ENCODE measurements at places on chromosomes 6 and 20.

GRCh38 chr6:43886067-43886461 lies 116.1 kb downstream of the VEGFA start:
- DNase-seq, result no peak

- DNase-seq, result no peak
These were observed 36.4 kb upstream of the SLC35F1 start for GRCh38 chr6:117870486-117871242.

GRCh38 chr20:64102647-64103354 lies 4.6 kb downstream of the NPBWR2 start:
- DNase-seq, result no peak

DNA sequence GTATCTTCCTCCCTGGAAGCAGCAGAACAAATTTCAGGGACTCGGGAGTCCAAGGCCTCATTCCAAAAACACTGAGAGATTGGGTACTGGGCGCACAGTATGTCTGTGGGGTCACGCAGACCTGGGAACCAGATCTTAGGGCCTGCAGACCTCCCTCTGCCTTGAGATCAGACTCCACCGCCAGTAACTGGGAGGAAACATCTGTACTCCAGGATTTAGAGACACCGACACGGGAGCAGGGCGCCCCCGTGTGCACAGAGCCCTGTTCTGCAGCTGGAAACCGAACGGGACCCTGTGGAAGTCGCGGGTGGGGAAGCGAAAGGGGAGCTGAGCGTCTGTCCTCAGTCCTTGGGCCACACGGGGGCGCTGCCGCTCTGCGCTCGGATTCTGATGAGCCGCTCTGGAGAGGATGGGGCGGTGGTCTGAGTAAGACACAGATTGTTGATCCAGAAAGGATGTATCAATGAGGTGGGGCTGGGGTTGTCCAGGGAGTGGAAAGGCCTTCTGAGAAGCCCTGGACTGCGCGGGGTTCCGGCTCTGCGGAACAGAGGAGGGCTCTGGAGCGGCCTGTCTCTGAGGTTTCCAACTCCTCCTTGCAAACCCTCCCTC lies 35.7 kb upstream of the HLA-E start:
- DNase-seq, result peak; percentile 71

- no peak for DNase-seq
These were observed 20.4 kb downstream of the ZC3H12D start for GRCh38 chr6:149464411-149464810.

DNA sequence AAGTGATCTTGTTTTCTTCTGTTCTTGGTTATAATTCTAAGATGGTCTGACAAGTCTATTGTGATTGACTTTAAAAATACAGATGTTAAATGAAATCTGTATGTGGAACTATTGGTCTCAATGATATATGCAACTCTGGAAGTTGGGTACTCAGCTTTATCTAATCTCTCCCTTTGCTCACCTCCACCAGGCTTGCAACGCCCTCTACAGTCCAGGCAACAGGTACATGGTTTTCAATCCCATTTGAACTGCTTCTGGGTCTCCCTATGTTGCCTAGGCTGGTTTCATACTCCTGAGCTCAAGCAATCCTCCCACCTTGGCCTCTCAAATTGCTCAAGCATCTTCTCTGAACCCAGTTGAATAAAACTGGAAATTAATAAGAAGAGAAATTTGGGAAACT lies 25.6 kb upstream of the HLA-DQB1 start:
- no peak for DNase-seq

- peak; percentile 82 for DNase-seq
These were observed 35.9 kb upstream of the FAM50B start for GRCh38 chr6:3813150-3813780.

- DNase-seq, result no peak
These were observed 38.7 kb downstream of the NCR2 start for GRCh38 chr6:41373919-41374617.

DNA sequence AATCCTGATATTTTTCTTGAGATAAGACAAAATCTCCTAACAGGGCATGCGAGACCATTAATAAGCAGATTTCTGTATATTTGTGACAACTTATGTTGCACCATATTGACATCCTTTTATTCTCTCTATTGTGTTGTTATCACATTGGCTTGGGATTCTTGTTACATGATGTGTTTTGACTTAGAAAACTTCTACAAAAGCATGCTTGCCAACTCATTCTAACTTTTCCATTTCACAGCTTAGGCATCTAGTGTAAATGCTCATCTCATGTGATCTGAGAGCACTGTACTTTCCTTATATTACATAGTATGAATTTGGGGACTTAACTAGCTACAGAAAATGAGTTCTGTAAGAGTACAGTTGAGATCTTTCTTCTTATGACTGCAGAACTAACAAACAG lies 1040.7 kb upstream of the ADGRB3 start:
- no peak for DNase-seq

- DNase-seq, result peak; percentile 94
These were observed 273.0 kb upstream of the PREP start for GRCh38 chr6:105675715-105676397.

- DNase-seq, result no peak
These were observed 7.0 kb downstream of the SLC22A23 start for GRCh38 chr6:3449750-3450305.

DNA sequence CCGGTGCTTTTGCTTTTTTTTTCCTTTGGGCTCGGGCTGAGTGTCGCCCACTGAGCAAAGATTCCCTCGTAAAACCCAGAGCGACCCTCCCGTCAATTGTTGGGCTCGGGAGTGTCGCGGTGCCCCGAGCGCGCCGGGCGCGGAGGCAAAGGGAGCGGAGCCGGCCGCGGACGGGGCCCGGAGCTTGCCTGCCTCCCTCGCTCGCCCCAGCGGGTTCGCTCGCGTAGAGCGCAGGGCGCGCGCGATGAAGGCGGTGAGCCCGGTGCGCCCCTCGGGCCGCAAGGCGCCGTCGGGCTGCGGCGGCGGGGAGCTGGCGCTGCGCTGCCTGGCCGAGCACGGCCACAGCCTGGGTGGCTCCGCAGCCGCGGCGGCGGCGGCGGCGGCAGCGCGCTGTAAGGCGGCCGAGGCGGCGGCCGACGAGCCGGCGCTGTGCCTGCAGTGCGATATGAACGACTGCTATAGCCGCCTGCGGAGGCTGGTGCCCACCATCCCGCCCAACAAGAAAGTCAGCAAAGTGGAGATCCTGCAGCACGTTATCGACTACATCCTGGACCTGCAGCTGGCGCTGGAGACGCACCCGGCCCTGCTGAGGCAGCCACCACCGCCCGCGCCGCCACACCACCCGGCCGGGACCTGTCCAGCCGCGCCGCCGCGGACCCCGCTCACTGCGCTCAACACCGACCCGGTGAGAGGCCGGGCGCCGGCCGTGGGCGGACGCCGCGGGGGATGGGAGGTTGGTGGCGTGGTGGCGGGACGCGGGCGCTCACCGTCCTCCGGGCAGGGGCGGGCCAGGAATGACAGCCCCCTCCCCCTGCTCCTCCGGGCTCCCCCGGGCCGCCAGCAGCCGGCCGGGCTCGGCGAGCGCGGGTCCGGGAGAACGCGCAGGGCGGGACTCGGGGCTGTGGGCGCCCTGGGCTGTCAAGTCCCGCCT lies 606 bp downstream of the ID4 start:
- no peak for DNase-seq

- DNase-seq, result peak; percentile 3
These were observed 35.5 kb upstream of the AFDN start for GRCh38 chr6:167791091-167791779.

GRCh38 chr6:17580518-17581048 lies 19.5 kb upstream of the FAM8A1 start:
- DNase-seq, result no peak

GRCh38 chr6:12436683-12437082 lies 146.5 kb downstream of the EDN1 start:
- DNase-seq, result no peak

DNA sequence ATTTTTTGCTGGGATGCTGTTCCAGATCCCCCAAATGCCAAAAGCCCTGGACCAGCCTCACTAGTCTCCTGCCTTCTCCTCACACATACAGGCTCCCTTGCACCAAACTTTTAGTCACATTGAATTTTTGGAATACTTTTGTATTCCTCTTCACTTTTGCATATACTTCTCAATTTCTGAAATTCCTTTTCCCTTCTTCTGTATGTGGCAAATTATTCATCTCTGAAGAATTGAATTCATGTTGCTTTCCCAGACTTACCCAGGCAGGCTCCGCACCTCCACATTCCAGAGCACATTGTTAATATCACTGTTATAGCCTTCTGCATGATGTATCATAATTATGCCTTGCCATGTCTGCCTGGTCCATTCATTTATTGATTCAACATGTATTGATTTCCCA lies 255.3 kb upstream of the POU3F2 start:
- peak; percentile 2 for DNase-seq

GRCh38 chr6:88376768-88377387 lies 210.7 kb upstream of the CNR1 start:
- DNase-seq, result peak; percentile 82

GRCh38 chr6:41359617-41360313 lies 24.4 kb downstream of the NCR2 start:
- no peak for DNase-seq

DNA sequence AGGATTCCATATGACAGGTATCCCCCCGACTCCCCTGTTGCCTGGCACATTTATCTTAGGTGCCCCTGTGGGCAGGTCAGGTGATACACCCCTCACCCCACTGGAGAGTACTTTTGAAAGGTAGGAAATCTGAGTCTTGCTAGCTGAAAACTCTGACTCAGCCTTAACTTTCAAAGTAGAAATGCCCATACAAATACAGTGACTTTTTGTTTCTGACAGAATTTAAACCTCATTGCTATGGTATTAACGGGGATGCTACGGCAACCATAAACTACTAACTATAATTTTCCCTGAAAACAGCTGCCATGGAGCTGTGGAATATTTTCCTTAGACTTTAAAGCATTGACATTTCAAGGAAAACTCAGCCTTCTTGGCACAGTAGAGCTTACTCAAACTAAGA lies 536.0 kb downstream of the RFPL4B start:
- peak; percentile 20 for DNase-seq

DNA sequence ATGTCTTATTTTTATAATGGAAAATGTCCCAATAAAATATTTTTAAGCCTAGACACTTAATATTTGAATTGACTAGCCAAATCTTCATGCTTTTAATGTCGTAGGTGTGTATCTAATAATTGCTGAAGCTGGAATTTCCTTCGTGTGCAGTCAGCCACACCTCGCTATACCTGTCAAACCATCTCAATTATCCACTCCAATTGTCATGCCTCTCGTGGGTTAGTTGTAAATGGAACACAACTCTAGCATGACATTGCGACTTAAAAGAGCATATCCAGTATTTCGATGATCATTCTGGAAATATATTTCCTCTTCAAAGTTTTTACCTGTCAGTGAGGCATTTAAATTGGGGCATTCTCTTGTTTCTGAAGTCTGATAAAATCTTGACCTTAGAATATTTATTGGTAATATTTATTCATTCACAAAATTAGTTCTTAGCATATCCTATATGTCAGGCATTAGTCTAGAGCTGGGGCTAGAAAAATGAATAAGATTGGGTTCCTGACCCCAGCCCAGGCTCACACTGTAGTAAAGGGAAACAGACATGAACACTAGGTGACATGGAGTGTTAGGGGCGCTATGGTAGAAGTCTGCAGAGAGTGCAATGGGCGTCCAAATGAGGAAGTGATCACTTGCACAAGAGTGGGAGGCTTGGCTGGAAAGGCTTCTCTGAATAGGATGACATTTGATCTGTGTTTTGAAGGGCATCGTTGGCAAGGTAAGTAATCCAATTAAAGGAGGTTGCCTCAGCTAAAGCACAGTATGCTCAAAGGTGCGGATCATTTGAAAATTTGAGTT lies 11.0 kb upstream of the CFAP206 start:
- DNase-seq, result no peak

DNA sequence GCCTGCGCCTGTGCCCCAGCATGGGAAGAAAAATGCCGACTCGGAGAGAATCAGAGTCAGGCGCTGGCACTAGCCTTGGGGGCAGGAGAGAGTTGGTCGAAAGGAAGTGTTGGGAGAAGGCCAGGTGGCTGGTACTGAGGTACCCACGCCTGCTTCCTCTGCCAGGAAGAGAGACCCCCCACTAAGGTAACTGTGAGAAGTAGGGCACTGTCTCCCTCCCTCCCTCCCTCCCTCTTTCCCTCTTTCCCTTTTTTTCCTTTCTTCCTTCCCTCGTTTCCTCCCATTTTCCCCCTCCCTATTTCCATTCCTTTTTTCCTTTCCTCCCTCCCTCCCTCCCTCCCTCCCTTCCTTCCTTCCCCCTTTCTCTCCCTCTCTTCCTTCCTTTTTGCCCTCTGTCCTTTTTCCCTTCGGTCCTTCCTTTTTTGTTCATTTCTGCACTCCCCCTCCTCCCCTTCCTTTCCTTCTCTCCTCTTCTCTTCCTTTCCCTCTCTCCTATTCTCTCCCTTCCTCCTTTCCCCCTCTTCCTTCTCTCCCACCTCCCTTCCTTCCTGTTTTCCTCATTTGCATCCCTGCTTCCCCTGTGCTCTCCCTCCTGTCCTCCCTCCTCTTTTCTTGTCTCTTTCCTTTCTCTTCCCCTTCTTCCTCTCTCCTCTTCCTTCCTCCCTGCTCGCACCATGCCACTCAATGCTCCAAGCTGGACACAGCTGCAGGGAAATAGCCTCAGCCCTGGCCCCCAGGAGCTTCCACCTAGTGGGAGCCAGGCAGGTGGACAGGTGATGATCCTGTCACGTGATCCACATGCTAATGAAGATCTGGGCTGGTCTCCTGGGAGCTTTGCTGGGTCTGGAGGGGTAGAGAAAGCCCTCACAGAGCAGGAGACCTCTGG lies 148.0 kb downstream of the DHX35 start:
- DNase-seq, result no peak

GRCh38 chr6:132892929-132893771 lies 78.8 kb downstream of the RPS12 start:
- no peak for DNase-seq

DNA sequence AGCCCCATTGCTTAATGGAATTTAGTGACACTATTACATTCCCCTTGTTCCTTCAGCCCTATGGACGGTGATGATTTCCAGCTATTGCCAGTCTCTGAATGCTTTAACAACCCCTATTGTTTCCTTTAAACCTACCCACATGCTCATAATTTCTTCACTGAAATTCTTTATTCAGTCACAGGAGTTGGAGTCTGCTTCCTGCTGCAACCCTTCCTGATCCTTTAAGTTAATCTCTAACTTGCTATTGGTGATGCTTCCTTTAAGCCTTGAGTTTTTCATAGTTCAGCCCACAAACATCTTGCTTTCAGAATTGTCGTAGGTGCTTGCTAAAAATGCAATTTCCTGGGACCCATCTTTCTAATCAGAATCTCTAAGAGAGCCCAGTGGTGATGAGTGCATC lies 66.3 kb upstream of the TNFAIP3 start:
- no peak for DNase-seq

GRCh38 chr6:39281312-39281980 lies 32.8 kb downstream of the KCNK17 start:
- no peak for DNase-seq

DNA sequence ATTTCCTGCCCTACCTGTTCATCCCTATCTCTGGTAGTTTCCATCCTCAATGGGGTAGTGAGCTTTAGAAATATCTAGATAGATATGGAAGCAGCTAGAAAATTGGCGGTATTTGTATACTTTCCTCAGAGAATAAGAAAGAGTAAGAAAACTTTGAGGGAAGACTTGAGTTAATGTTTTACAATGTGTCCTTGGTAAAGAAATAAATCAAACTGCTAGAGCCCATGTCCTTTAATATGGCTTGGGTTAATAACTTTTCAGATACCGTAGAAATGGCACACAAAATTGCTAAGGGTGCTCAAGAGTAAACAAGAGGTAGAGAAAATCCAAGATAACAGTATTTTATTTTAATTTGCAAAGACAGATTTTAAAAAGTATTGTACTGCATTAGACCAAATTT lies 28.1 kb upstream of the PGK2 start:
- no peak for DNase-seq
